ENCODE measurements at places on chromosomes 3 and 15.
A peak's percentile ranks its signal among the peaks of the same experiment; 100 is the strongest.

DNA sequence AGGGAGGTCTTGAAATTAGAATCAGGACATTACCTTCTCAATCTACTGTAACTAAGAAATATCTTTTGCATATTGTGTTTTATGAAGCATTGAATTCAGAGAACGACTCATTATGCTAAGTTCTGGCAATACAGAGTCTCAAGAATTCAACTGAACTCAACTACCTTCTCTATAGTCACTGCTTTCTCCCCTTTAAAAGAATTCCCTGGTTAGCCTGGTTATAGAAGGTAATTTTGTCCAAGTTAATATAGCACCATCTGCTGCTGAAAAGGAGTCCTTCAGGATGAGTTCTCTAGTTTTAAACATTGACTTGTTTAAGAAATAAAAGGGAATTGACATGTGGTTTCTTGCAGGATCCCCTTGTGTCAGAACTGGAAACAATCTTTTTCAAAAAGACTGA is 60.2 kb downstream of the IL16 start:
- peak; percentile 56 for DNase-seq

- no peak for DNase-seq
Measured at GRCh38 chr15:80242802-80243201, 9.2 kb downstream of the CTXND1 start.

- DNase-seq, result no peak
Measured at GRCh38 chr15:81981908-81982307, 63.9 kb downstream of the MEX3B start.

- DNase-seq, result no peak
Measured at GRCh38 chr3:134609821-134610431, 40.9 kb downstream of the KY start.

DNA sequence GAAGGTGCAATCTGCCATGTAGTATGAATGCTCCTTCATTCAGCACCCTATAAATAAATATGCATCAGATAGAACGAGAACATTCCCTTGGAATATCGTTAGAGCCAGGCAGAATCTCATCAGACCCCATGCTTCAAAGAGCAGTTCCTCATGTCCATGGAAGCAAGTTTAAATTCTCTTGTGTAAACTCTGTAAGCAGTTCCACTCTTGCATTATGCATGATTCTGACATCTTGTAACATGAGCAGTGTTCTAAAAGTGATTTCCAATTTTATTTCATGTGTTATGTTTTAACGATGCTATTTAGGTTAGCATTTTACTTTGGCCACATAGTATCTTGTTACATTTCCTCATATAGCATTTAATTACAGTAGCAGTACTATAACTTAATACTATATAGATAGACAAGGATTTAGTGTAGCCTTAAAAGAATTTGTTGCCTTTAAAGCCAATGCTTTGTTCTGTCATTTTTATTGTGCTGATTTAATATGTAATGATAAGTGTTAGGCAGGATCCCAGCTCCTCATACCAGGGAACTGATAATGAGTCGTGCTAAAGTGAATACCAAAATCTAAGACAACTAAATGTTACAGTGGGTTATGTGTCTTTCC is 161.2 kb upstream of the NECTIN3 start:
- no peak for DNase-seq
